NK-92 treated with Interleukin-12 subunit alpha and Interleukin-12 subunit beta, amount 100 ng/mL, for 24 hours (cell line): ENCODE measurements at places on chromosomes 5 and 9.

DNA sequence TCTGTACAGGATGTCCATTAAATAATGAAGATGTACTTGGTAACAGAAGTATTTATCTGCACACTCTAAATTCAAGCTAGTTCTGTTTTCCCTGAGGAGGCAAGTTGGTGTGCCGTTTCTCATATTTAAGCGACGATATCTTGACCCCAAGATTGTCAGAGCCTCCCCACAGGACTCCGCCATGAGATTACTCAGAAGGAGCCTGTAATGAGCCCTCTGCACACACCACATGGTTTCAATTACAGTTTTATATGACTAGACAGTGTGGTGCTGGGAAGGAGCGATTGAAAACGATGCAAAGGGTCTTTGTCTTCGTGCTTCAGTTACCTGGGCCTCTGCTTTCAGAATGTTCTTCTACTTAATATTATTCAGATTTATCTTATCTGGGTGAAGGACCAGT, 840.4 kb upstream of the WWC1 start:
- DNase-seq = no peak

GRCh38 chr5:73365301-73365853, 83.2 kb downstream of the FOXD1 start:
- DNase-seq = no peak

GRCh38 chr9:92501671-92502393, 19.5 kb upstream of the ASPN start:
- DNase-seq = no peak

- DNase-seq = no peak
Observed at GRCh38 chr5:125798307-125798706, 624.9 kb upstream of the GRAMD2B start.

- DNase-seq = no peak
Observed at GRCh38 chr5:81773574-81773973, 22.7 kb upstream of the SSBP2 start.

DNA sequence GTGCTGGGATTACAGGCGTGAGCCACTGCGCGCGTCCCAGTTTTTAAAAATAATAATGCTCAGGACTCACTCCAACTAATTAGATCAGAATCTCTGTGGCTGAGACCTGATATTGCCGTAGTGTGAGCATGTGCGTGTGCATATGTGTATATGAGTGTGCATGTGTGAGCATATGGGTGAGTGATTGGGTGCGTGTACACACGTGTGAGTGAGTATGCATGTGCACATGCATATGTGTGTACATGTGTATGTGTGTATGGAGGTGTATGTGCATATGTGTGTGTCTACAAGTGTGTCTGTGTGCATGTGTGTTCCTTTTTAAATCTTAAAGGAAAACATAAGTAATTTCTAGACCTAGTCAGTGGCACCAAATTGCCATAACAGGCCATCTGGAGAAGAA, 54.8 kb upstream of the CKS2 start:
- no peak for DNase-seq

DNA sequence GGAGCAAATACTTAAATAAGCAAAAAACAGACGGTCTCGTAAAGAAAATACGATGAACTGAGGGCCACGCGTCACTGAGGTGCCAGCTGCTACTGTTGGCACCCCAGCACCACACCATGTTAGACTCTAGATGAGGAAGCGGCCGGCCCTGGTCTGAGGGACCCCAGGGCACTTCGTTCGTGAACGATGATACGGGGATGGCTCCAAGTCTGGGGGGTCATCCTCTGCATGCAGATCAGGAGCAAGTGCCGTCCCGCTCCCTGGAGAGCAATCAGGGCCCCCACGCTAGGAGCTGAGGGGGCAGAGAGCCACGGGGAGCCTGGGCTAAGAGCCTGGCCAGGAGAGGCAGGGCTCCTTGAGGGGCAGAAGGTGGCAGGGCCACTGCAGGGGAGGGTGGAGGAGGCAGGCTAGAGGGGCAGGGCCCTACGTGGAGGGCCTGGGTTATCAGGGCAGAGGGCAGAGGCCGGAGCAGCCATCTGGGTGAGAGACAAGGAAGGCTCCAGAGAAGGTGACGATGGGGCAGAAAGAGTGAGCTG, 24.1 kb downstream of the SARDH start:
- DNase-seq = no peak

GRCh38 chr5:170625221-170626165, 121.7 kb downstream of the KCNIP1 start:
- no peak for DNase-seq

GRCh38 chr5:115541611-115542010, 3.0 kb downstream of the FEM1C start:
- no peak for DNase-seq

DNA sequence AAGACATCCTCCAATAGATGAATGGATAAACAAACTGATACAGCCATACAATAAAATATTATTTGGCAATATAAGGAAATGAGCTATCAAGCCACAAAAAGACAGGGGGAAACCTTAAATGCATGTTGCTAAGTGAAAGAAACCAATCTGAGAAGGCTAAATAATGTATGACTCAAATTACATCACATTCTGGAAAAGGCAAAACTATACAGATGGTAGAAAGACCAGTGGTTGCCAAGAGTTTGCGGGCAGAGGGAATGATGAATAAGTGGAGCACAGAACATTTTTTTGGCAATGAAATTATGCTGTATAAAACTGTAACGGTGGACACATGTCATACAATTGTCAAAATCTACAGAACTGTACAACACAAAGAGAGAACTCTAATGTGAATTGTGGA, 63.3 kb downstream of the CSF2 start:
- no peak for DNase-seq

GRCh38 chr9:2963307-2963706, 119.4 kb upstream of the PUM3 start:
- DNase-seq = no peak
